ENCODE measurements at places on chromosomes 1 and 21.

GRCh38 chr1:161131523-161132409 is 701 bp downstream of the DEDD start:
- DNase-seq, result peak; percentile 32

GRCh38 chr1:43531107-43531905 is 623 bp downstream of the PTPRF start:
- peak; percentile 72 for DNase-seq

DNA sequence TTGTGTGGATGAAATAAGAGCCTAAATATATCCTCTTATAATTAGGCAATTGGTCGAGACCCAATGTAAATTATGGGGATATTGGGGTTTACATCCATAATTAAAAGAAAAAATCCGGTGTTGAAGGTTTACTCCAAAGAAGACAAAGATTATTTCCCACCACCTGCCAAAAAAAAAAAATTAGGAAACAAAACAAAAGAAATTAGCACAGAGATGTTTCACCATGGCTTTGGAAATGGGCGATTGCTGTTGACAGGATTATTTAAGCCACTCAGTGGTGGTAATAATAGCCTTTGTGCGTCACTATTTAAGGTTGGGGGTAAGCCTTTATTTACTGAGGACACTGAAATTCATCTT is 585 bp upstream of the GLRX2 start:
- no peak for DNase-seq

GRCh38 chr1:232045139-232045994 is 418.8 kb downstream of the DISC1 start:
- DNase-seq, result no peak

DNA sequence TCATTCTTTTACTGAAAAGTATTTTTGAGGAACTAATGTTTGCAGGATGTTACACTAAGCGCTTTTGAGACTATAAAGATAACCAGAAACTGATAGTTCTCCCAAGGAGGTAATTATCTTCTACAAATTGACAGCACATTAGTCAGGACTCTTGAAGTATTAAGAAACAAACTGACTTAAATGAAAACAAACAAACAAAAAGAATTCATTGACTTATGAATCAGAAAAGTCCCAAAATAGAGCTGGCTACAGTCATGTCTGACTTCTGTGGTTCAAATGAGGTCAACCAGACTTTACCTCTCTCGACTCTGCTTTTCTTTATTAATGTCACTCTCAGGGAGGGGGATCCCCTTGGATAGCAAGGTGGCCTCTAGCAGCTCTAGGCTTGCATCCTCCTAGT is 296.8 kb downstream of the TPR start:
- DNase-seq, result no peak

DNA sequence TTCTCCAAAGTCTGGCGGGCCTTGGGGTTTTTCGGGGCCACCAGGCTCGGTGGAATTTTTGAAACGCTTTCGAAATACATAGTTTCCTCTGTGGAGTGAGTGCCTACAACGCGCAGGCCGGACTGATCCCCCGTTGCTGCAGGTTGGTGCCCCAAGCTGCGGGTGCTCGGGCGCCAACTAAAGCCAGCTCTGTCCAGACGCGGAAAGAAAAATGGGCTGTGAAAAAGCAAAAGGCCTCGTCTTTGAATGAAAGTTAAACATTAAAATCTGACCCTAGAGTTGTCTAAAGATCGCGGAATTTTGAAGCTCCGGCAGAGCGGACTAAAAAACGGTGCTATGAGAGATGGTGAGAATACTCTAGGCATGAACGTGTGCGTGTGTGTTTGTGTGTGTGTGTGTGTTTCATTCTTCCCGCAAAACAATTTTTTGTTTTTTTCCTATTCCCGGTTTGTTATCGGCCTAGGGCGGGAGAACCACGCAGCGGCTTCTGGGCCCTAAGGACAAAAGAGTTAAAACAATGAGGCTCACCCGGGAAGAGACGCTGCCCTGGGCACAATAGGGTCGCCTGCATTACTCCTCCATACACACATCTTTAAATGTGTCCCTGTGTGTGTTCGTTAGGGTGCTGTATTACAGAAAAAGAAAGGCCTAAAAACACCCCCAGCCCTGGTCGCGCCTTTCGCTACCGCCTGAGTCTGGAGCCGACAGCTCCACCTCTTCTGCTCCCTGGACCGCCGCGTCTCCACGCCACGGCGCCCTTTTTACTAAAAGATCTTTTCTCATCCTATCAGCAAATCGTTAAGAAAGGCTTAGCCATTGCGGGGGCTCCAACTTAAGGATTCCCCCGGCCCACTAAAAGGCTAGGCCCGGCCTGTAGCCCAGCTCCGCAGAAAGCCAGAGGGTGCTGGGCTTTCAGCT is 3.2 kb downstream of the TBX15 start:
- DNase-seq, result peak; percentile 4

DNA sequence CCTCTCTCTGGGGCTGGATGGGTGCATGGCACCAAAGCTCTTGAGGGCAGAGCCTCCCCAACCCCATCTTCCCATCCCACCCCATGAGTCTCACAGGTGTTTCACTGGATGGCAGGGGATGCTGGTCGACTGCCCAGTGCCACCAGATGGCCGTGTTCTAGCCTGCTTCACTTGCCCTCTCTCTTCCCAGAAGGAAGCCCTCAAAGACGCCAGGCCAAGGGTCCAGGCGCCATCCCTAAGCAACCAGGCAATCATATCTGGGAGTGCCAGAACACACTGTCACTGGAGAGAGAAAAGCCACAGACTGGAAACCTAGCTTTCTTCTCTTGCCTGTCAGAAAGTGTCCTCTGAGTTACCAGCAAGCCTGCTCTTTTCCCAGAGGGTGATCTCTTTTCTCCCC is 26.7 kb downstream of the PIGM start:
- DNase-seq, result no peak

GRCh38 chr1:23210351-23210785 is 6.9 kb downstream of the HTR1D start:
- no peak for DNase-seq

DNA sequence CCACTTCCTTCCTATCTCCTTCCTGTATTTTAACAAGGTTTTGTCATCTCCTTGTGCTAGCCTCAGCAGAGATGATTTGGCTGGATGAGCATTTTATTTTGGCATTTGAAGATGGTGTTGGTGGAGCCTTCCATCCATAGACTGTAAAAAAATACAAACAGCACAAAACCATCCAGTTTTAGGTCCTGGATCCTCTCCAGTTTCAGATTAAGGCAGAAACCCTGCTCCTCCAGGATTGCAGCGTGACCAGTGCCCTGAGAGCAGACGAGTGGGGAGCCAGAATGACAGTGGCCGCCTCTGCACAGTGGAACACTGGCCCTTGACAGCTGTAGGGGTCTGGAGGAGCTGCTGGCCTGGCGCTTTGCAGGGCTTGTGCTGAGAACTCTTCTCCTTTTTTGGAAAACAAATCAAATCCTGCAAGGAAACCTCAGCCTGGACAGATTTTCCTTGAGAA is 72.2 kb upstream of the GADD45A start:
- no peak for DNase-seq

DNA sequence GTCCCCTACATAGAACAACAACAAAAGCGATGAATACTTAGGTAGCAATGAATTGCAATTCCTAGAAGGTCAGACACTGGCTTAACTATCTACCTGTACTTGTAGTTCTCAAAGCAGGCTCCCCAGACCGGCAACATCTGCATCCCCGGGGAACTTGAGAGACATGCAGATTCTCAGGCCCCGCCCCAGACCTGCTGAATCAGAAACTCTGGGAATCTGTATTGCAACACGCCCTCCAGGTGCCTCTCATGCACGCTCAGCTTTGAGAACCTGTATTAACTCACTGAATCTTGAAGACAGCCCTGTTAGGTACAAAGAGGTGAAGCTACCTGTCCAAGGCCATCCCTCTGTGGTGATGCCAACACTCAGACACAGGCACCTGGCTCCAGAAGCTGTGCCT is 128.1 kb downstream of the KAZN start:
- no peak for DNase-seq

DNA sequence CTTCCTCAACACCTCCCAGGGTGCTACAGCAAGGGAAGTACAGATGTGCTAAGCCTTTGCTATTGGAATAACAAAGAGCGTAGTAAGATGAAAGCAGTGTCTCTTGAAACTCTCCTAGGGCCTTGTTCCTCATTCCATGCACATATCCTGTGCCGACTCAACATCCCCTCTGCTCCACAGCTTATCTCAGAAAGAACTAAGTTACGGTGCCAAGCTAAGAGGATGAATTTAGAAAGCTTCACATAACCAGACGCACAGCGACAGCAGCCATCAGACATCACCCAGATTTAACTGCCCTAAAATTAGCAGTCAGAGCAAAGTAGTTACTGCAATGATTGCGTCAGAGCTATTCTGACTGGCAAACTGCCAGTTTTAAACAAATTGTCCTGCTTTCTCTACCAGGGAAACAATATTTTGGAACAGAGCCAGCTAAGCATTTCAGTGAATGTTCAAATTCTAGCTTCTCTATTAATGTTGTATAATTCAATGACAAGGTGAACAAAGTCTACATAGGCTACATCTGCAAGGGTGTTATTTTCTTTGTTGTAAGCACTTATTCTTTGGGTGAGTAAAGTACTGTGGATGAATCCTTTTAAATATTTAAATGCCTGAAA is 9.5 kb downstream of the SIPA1L2 start:
- no peak for DNase-seq

- DNase-seq, result no peak
Measured at GRCh38 chr21:44552136-44552535, 831 bp upstream of the KRTAP10-2 start.
